ENCODE measurements at places on chromosomes 13 and 19.

- no peak for DNase-seq
Observed at GRCh38 chr19:41646589-41647204, 19.8 kb upstream of the CEACAM4 start.

DNA sequence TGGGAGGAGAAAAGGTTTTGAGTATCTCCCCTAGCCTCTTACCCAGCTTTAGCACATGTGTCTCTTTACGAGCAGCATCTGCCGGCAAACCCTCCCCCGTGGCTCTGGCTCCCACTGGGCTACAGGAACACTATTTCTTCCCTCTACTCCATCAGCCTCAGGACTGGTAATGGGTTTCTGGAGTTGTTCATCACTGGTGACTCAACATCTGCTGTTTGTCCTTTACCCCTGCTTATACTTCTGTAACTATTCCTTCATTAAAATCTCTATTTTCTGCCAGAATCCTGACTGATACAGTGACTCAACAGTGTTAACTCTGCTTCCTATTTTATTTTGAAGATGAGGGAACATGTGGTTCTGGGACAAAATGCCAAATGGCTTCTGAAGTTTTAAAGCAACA, 437.3 kb upstream of the HTR2A start:
- DNase-seq, result no peak

DNA sequence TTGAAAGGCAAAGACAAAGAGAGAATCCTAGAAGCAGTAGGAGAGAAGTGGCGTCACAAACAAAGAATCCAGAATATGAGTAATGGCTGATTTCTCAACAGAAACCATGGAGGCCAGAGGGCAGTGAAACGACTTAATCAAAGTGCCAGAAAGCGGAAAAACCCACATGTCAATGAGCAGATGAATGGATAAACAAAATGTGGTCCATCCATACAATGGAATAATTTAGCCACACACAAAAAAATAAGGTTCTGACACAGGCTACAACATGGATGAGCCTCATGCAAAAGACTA, 52.2 kb upstream of the RANBP3 start:
- DNase-seq, result no peak

- DNase-seq, result no peak
Observed at GRCh38 chr13:37597477-37598025, 1.0 kb downstream of the POSTN start.

- DNase-seq, result no peak
Observed at GRCh38 chr13:48873587-48873986, 102.1 kb upstream of the FNDC3A start.

- DNase-seq, result no peak
Observed at GRCh38 chr13:20192836-20193161, at the start of gene GJB2. TSS of gene GJB2 (minus strand) at chr13:20192938. CDS start at chr13:20189581, 3,357 bp downstream.

DNA sequence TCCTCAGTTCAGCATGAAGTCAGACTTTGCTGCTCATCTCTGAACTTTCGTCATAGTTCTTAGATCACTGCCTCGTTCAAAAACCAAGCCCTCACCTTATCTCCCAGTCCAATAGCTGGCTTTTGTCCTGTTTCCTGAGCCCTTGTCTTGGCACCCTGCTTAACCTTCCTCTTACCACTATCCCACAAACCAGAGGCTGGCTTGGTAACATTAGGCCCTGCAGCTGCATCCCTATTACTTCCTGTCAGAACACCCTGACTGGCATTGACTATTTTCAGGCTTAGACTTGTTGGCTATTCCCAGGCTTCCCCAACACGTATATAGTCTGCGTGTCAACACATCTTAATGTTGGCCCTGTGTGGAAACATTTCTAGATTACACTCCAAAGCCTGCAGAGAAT, 172.4 kb downstream of the VWA8 start:
- no peak for DNase-seq

- no peak for DNase-seq
Observed at GRCh38 chr13:40549500-40550094, 116.8 kb downstream of the FOXO1 start.

- DNase-seq, result no peak
Observed at GRCh38 chr13:69450245-69450644, 657.4 kb upstream of the ATXN8OS start.

DNA sequence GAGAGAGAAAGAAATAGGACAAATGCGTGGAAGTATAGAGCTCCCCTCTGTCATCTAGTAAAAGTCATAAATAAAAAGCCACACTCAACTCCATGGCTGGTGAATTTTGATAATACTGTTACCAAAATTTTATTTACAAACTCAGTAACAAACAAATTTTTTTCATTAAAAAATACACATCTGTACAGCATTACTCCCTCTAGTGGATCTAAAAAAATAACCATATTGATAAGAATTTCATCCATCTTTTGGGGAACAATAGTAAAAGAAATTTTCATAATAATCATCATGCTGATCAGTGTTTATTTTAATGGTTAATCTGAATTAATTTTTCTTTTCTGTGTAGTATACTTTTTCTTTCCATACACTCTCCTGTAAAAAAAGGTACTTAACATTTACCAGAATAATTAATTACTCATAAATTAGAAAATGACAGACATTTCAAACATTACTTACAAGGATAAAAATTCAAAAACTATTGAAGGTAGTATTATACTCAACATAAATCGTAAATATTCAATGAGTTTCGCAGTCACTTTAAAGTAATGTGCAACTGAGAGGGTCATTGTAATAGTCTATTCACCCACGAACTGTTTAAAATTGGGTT, 173.5 kb upstream of the LSM14A start:
- DNase-seq, result no peak

- no peak for DNase-seq
Observed at GRCh38 chr13:87656306-87656705, 14.9 kb upstream of the SLITRK5 start.

- DNase-seq, result no peak
Observed at GRCh38 chr13:31518645-31519044, 220.7 kb upstream of the RXFP2 start.

DNA sequence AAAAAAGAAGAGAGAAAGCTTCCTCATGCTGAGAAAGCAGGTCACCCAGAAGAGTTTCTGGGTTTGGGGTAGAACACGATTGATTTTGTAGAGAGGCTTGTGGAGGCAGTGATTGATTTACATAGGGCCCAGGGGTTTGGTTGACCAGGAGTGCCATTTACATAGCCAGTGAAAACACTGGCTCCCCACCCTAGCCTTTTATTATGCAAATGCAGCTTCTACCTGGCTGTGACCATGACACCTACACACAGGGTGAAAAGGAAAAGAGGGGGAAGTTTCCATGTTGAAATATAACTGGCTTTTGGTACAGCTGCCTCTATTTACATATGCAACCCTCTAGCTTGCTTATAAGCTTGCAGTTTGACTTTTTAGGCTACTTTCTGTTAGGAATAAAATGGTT, 62.0 kb downstream of the ZNF100 start:
- DNase-seq, result no peak

DNA sequence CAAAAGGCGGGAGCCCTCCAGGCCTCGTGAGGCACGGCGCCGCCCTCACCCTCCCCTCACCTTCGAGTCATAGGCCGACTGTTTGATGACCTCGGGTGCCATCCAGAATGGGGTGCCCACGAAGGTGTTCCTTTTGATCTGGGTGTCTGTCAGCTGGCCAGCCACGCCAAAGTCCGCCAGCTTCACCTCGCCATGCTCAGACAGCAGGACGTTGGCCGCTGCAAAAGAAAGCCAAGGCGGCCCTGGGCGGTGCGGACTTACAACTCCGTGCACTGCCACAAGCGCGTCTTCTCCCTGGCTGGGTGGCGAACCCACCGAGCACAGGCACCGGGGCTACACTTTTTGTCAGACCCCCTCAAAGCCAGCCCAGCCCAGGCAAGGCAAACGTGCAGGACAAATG, 102.1 kb downstream of the STK24 start:
- DNase-seq, result no peak

DNA sequence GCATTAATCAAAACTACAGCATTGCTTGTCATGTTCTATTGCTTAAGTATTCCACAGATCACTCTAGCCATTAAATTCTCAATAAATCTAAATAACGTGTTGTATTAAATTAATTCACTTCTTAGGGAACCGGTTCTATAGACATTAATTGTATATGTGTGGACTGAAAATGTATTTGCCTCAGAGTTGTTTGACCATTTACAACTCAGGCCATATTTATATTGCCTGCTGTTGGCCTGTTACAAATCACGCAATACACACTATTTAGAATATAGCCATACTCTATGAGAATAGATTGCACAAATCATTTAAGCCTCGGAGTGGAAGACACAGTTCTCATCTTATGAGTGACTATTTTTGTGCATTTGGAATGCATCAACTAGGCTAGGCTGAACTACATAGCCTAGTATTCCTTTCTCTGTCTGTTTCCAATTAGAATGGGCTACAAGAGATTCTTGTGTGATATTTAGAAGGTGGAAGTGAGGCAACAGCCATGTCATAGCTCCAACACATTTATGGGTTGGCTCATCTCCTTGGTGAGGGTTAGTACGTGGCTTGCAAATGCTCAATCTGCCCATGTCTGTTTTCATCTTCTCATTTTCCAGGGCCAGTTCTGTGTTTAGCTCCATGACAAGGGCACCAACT, 1116.1 kb downstream of the PCDH9 start:
- no peak for DNase-seq
